ENCODE measurements at places on chromosomes 16 and 17. TPM values are rescaled to one million over a fixed set of nuclear protein-coding genes. Genes with fewer than 3 reads are reported as not detected.

MPP2 gene
- total RNA-seq, result 0.59 TPM

GABARAPL2 gene
- 49.1 TPM for total RNA-seq

MSRB1 gene
- total RNA-seq, result 13.7 TPM

PRR35 gene
- total RNA-seq, result not detected

SOX9 gene
- not detected for total RNA-seq

ITGAD gene
- total RNA-seq, result not detected

C16orf95 gene
- 2.2 TPM for total RNA-seq

CLEC18B gene
- not detected for total RNA-seq

NHERF1 gene
- 25.1 TPM for total RNA-seq

SUZ12 gene
- 13.7 TPM for total RNA-seq

TEX14 gene
- 0.27 TPM for total RNA-seq

KIF1C gene
- total RNA-seq, result 90.9 TPM

ZG16 gene
- not detected for total RNA-seq

TNS4 gene
- not detected for total RNA-seq

SLC6A4 gene
- total RNA-seq, result 3.0 TPM

IQCK gene
- total RNA-seq, result 40.6 TPM

ANKRD11 gene
- total RNA-seq, result 55.6 TPM

C16orf86 gene
- 3.6 TPM for total RNA-seq

ZNF469 gene
- total RNA-seq, result 0.87 TPM

TP53TG3B gene
- not detected for total RNA-seq

SULT1A3 gene
- 26.8 TPM for total RNA-seq

NLGN2 gene
- 2.9 TPM for total RNA-seq

Measured in mammary microvascular endothelial cell (primary cell).